Activated CD8-positive, alpha-beta memory T cell treated with anti-CD3 and anti-CD28 coated beads for 24 hours (primary cell): ENCODE measurements at places on chromosomes 1 and 21.
A peak's percentile ranks its signal among the peaks of the same experiment; 100 is the strongest.

GRCh38 chr1:205452364-205452763 is 3.5 kb downstream of the BLACAT1 start:
- DNase-seq = no peak

- peak; percentile 30 for DNase-seq
Observed at GRCh38 chr1:36888811-36889477, 145.4 kb downstream of the GRIK3 start.

GRCh38 chr1:98053471-98054366 is 132.9 kb upstream of the DPYD start:
- DNase-seq = peak; percentile 86

DNA sequence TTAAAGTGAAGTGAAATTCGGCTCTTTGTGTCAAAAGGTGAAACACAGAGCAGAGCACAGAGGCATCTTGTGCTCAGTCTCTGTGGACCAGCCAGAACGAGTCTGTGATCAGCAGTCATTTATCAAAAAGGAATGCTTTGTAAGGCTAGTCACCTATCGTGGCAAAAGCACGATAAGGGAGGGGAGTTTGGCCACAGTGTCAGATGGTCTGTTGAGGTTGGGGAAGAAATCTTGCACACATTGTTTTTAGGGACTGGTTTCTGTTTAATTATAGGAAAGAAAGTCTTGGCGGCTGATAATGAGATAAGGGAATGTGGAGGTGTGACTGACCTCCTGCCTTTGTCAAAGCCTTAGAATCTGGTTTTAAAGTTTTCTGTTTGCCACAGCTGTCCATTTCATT is 58.2 kb upstream of the KIAA1614 start:
- no peak for DNase-seq

GRCh38 chr1:3545363-3546047 is 65.8 kb downstream of the MEGF6 start:
- no peak for DNase-seq

- no peak for DNase-seq
Observed at GRCh38 chr21:36861595-36862323, 104.7 kb downstream of the HLCS start.

GRCh38 chr21:35943752-35944151 is 116.6 kb downstream of the SETD4 start:
- DNase-seq = no peak

DNA sequence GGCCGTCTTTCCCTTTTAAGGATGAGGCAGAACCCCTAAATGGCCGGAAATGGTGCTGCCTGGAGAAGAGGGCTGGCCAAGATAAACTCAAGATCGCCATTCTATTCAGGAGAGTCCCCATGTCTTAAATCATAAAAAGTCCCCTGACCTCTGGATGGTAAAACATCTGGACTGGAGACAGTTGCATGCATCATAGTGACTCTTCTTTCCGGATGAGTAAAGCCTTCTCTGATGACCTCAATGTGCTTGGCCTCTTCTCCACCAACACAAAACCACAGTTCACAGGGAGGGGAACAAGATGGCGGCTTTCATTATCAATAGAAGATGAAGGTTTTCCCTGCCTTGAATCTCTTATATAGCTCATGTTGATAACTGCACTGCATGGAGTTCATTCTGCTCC is 27.5 kb upstream of the H6PD start:
- no peak for DNase-seq

- no peak for DNase-seq
Observed at GRCh38 chr21:44723177-44724131, 12.1 kb upstream of the TSPEAR start.

- DNase-seq = no peak
Observed at GRCh38 chr1:163744301-163744887, 422.6 kb downstream of the NUF2 start.

DNA sequence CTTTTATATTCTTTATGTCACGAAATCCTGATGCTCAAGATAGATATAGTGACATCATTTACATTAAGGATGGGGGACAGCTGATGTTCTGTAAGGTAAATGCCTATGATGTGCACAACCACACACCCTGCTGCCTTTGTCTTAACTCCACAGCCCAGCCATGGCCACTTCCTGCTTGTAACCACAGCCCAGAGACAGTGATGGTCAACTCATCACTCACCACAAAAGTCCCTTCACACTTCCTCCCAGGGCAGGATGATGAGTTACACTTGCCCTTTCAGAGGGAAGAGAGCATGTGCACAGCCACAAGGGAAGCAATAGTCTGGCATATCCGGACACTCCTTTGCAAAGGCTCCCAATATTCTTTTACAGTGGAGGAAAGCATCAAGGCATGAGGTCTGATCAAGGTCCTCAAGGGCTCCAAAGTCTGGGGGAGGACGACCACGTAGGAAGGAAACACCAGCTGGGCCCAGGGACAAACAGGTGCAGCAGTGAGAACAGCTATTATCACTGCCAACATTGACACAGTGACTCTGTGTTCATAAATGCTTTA is 53.8 kb downstream of the PLPP3 start:
- DNase-seq = no peak

DNA sequence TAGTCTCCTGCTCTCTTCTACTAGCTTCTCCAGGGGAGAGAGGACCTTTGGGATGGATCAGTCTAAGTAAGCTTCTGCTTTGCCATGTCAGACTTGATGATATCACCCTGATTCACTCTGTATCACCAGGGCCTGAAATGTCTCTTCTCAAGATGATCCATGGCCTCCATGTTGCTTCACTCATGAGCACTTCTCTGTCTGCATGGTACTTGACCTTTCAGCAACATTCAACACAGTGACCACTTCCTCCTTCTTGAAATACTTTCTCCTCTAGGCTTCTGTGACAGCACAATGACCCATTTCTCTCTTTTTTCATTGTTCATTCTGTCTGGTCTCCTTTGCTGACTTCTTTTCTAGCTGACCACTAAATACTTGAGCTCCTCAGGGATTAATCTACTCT is 35.3 kb upstream of the NGF start:
- DNase-seq = no peak

GRCh38 chr1:192700834-192701271 is 64.9 kb downstream of the RGS13 start:
- DNase-seq = no peak

GRCh38 chr1:245181158-245181517 is 26.4 kb downstream of the KIF26B start:
- no peak for DNase-seq

GRCh38 chr1:113930499-113931161 is 1.5 kb downstream of the HIPK1 start:
- DNase-seq = peak; percentile 73

DNA sequence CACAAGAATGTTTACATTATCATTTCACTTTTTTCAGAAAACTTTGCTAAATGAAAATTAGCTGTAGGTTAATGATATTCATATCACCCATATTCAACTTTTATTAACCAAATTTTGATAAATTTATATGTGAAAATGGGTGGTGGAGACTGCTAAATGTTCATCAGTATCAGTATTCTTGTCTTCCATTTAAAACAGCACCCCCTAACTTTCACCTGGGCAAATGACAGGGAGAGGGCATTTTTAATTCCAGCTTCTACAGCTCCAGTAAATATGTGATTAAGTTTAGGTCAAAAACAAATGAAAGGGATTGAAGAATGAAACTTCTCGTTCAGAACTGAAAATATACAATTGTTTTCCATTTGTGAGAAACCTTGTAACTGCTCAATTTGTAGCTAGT is 722.2 kb downstream of the KCNT2 start:
- DNase-seq = no peak

DNA sequence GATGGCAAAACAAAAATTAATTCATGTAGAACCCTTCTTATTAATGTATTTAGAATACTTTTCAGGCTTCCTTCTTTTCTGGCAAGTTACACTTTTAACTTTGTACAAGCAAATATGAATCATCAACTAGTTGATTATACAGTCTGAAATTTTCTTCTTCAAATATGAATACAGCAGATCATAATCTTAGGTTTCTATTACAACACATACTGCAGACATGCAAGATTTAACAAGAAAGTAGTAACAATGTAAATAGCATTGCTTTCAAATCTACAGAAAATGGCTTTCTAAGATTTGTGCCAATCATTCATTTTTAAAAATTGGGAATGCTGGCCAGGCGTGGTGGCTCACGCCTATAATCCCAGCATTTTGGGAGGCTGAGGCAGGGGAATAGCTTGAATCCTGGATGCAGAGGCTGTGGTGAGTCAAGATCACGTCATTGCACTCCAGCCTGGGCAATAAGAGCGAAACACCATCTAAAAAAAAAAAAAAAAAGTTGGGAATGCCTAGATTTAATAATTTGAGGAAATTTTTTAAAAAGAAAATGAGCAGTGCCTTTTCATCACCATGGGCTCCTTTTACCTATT is 68.4 kb upstream of the DPYD start:
- no peak for DNase-seq

GRCh38 chr1:222096883-222097282 is 355.0 kb upstream of the DUSP10 start:
- DNase-seq = no peak

DNA sequence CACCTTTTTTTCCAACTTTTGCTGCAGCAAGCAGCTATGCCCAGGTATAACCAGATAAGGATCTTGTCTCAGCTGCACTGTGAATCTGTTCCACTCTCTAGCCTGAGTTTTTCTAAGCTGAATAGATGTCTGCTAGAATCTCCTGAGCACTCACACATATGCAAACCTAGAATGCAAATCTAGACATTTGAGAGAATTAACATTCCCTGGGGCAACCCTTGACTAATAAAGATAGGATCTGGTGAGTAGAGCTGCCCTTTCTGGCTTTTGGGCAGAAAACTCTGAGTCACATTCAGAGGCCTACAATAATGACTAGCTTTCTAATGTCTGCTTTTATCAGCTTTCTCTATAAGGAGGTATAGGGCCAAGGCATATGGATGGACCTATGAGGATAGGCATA is 61.4 kb upstream of the BARHL2 start:
- DNase-seq = no peak

DNA sequence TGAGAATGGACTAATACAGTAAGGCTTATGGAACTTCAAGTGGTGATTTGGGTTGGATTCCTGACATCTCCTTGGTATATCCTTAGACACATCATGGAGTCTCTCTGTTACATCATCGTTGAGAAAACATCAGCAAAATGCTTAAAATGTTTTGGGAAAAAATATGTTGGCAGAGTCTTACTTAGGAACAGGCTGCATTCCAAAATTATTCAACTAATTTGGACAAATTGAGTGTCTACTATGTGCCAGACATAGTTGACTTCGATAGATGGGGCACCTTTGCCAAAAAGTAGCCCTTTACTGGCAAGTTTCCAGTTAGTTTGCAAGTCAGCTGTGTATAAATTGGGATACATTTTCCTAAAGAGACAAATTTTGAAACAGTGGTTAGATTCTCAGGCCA is 253.4 kb upstream of the ST6GALNAC5 start:
- no peak for DNase-seq

GRCh38 chr1:214224611-214225354 is 56.2 kb upstream of the SMYD2 start:
- no peak for DNase-seq

GRCh38 chr1:8020032-8020431 is 6.1 kb downstream of the ERRFI1 start:
- DNase-seq = no peak

DNA sequence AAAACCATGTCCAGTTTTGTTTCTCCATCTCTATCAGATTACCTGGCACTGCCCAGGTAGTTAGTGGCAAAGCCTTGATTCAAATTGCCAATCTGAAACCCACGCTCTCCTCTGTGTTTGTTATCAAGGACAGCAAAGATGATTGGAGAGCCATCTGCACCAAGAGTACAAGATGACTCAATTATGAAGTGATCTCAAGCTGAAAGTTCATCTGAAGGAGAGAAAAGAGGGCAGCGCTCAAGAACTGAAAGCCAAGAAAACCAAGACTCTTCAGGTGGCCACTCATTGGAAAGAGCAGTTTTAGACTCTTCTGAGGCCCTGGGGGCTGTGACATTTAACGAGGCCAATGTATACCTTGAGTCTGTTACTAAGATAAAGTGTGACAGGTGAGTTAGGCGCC is 13.8 kb downstream of the RXRG start:
- DNase-seq = no peak

DNA sequence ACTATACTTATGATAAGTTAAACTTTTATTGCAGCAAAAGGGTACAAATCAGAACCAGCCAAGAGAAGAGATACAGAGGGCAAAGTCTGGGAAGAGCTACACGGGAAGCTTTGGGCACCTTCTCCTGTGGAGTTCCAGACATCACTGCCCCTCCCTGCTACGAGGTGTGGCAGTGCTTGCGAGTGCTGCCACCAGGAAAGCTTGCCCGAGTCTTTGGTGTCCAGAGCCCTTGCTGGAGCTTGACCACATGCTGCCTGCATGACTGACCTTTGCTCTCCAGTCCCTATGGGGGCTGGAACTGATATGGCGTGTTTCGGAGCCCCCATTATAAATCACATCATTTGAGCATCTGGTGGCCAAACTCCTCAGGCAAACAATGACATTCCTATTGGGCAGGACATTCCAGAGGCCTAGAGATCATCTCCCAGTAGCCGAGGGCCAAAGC is 23.4 kb downstream of the PLEKHO1 start:
- no peak for DNase-seq

DNA sequence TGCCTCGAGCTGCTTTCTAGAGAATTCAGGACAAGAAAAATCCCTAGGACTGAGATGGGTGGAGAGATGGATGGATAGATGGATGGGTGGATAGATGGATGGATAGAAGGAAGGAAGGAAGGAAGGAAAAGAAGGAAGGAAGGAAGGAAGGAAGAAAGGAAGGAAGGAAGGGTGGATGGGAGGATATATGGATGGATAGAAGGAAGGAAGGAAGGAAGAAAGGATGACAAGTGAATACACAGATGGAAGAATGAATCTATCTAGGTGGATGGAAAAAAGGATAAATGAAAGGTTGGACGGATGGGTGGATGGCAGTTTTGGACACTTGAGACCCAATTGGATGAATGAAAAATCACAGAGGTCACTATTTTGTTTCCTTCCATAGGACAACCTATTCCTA is 120.4 kb upstream of the KAZN start:
- DNase-seq = no peak

DNA sequence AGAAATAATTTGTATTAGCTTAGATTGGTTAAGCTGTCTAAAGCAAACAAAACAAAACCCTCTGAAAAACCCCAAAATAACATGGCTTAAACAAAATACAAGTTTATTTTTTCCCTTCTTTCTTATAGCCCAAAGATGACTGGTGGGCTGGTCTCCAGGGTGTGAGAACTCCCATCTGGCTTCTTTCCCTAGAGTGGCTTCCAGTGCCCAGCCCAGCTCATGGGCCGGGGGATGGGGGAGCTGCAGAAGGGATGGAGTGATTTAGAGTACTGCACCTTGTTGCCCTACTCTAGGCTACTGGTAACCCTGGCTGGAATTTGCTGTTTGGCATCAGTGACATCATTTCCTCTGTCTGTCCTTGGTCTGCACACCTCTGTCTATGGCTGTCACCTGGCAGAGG is 223.0 kb downstream of the PBX1 start:
- no peak for DNase-seq

DNA sequence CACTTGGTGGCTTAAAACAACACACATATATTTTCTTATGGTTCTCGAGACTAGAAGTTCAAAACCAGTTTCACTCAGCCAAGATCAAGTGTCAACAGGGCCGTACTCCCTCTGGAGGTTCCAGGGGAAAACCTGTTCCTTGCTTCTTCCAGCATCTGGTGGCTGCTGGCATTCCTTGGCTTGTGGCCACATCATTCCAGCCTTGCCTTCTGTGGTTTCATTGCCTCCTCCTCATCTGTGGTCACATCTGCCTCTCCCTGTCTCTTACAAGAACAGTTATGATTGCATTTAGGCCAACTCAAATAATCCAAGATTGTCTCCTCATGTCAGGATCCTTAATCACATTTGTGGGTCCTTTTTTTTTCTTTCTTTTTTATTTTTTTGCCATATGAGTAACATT is 240.7 kb upstream of the HOOK1 start:
- no peak for DNase-seq
